ACHN (cell line): ENCODE measurements at places on chromosomes 11 and 22.

GRCh38 chr11:37468344-37468743, 870.3 kb upstream of the RAG2 start:
- no peak for DNase-seq

GRCh38 chr22:37260901-37261336, 16.9 kb upstream of the RAC2 start:
- peak; percentile 39 for DNase-seq

DNA sequence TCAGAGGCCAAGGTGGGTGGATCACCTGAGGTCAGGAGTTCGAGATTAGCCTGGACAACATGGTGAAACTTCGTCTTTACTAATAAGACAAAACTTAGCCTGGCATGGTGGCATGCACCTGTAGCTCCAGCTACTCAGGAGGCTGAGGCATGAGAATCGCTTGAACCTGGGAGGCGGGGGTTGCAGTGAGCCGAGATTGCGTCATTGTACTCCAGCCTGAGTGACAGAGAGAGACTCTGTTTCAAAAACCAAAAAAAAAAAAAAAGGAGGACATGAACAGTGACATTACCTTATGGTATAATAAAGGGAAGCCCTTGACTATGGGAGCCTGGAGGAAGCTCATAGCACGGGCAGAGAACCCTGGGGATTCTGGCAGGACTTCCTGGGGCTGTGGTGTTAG, 16.5 kb upstream of the PLEKHB1 start:
- DNase-seq: no peak

DNA sequence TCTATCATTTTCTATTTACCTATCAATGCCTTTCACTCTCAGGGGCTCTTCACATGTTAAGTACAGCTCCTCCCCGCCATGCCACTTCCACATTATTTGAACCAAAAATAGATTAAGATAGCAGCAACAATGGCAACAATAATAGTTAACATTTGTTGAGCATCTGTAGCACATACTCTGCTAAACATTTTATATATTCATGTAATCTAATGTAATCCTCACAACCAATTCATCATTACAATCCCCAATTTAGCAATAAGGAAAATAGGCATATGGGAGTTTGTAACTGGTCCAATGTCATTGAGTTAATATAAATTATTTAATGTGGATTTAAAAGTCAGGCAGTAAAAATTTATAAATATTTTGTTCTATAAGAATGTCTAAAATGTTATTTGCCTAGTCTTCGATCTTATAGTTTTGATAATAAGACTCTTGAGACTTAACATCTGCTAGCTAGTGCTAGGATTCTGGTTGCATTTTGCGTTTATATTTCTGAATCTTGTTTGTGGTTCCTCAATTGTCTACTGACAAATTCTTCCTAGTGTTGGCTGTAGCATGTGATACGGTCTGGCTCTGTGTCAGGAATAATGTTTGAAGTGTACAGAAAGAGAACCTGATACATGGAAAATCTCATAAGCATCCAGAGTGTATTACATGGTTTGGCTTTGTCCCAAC, 621.5 kb upstream of the LUZP2 start:
- DNase-seq: no peak

DNA sequence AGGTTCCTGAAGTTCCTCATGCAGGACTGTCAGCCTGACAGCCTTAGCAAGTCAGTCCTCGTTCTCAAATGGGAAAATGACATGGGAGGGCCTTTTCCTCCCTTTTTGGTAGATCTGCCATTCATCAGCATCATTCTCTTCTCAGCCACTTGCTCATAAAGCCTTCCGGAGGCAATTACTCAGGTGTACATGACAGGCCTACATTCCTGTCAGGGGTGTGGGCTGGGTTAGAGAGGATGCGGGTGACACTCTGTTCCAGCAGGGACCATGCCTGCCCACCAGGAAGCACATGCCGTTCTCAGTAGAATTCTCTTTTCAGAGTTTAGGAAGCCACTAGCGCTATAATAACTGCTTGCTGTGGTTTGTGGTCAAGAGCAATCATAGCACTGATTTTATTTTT, 24.2 kb upstream of the ANKK1 start:
- DNase-seq: no peak

- DNase-seq: peak; percentile 73
Measured at GRCh38 chr11:61890529-61891330, 615 bp downstream of the FADS3 start.

GRCh38 chr22:32327066-32327465, 30.6 kb upstream of the RFPL3 start:
- no peak for DNase-seq

DNA sequence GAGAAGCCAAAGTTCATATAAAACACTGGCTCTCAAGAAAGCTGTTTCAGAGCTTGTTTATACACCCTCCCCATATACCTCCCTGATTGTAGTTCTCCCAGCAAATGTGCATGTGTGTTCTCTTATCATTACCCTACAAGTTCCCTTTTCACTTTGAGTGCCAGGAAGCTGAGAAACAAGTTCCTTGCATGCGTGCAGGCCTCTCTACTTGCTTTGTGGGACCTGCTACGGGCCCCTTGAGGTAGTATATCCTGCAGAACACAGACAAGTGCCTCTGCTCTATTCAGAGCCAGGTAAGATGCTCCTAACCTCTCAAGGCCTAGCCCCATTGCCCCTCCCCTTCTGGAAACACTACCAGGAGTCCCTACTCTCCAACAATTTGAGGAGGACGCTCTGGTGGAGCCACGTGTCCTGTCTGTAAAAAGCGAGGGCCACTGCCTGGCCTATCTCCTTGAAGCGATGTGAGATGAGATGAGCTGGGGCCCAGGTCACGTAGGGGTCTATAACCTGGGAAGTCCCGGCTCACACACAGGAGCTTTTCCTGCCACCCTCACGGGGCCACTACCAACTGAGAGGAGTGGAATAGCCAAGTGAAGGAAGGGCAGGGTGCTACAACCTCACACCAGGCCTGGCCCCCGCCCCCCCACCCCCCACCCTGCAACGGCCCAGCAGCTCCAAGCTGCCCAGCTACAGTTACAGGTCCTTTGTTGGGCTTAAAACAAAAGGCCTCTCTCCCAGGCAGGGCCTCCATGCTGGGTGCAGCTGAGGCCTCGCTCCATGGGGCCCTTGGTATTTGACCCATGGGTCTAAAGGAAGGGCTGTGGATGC, 2.6 kb upstream of the ATP5MGL start:
- DNase-seq: no peak

DNA sequence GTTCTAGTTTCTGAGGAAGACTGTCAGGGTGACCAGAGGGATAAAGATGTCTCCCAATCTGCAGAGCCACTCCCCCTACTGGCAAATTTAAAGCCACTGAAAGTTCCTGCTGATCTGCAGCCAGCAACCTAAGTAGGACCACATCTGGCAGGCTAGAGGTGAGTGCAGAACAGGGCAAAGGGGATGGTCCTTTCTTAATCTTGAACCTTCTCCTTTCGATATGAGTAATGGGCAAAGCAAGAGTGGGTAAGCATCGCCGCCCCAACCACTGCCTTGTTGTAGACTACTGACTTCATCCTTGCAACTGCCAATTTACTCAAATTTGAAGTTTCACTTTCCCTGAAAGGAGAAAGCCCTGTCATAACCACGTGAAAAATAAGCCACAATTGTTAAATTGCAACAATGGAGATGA, 30.7 kb downstream of the SCUBE2 start:
- DNase-seq: peak; percentile 25

DNA sequence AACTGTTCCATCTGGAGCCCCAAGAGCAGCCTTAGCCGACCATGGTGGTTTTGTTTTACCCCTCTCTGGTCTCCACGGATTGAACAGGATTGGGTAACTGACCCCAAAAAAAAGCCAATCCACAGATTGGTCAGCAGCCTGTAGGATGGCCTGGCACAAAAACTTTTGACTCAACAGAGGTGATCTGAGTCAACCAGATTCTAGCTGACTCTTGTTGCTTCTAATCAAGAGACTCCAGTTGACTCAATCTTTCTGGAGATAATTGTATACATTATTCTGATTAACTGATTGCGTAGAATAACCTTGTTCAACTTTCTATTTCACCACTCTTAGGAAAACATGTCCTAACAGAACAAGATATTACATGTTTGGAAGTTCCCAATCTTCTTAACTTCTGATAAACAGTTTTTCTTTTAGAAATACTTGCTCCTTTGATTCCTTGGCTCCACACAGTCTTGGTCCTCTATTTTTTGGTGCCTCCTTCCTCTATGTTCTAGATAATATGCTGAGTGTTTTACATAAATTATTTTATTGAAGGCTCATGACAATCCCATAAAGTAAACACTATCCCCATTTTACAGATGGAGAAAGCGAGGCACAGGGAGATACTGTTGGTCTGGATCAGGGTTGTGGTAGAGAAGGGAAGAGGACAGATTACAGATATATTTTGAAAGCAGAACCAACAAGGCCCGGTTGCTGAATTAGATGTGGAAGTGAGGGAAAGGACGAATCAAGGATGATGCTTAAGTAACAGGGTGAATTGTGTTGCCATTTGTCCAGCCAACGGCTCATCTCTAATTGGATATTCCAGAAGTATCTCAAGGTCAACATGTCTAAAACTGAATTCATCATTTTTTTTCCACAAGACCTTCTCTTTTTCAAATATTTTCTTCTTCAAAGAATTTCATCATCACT, 11.5 kb upstream of the ZC3H12C start:
- DNase-seq: no peak

DNA sequence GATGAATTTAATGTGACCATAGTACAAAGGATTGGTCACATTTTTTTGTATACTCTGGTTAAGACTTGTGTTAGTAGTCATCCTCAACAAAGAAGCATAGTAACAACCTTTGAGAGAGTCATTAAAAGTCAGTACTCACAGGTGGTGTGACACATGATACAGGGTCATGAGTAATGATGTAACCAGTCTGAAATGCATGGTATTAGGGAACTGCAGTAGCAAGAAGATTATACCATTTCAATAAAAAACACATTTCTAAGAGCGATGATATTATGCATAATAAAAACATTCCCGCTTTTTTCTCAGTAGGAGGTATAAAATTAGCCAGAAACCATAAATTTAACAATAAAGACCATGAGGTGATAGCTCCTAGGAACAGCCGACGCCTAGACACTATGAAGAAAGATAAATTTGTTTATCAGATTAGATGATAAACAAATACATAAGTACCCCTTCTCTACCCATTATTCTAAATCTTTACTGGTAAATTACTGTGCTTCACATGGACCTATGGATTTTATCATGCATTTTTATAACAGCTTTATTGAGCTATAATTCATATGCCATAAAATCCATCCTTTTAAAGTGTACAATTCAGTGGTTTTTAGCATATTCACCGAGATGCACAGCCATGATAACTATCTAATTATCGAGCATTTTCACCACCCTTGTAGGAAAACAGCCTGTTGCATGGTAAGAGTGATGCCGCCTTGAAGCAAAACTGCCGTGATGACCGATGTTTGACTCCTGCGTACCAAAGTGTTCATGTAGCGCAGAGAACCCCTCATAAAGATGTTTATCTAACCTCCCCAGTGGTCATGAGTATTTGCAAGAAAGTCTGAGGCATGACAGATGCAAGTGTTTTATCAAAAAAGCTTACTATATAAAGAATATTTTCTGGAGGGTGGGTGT, 41.8 kb downstream of the TMPRSS5 start:
- DNase-seq: peak; percentile 37

GRCh38 chr11:40602866-40603552, 856.4 kb downstream of the LRRC4C start:
- no peak for DNase-seq

- no peak for DNase-seq
Measured at GRCh38 chr11:92744929-92745585, 224.4 kb upstream of the MTNR1B start.
